Body of pancreas (tissue), 4 donors: ENCODE measurements at places on chromosomes 5 and 9. TPM values are rescaled to one million over a fixed set of nuclear protein-coding genes. Genes with fewer than 3 reads are reported as not detected.

DNA sequence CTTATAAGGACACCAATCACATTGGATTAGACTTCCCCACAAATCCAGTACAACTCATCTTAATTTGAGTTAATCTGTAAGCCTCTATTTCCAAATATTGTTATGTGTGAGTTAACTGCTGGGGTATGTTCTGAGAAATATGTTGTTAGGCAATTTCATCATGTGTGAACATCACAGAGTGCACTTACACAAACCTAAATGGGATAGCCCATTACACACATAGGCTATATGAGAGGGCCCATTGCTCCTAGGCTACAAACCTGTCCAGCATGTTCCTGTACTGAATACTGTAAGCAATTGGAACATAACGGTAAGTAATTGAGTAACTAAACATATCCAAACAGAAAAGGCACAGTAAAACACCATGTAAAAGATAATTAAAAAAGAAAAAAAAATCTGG, 19.1 kb upstream of the ARSI start:
- no peak overlapping the region for H3K27ac ChIP-seq
- H3K4me3 ChIP-seq = no peak overlapping the region
- H3K27me3 ChIP-seq = no peaks in the 10 kb centered on the region
- peaks cover 7% of the 10 kb centered on the region for H3K4me1 ChIP-seq
- H3K36me3 ChIP-seq = no peaks in the 10 kb centered on the region

DNA sequence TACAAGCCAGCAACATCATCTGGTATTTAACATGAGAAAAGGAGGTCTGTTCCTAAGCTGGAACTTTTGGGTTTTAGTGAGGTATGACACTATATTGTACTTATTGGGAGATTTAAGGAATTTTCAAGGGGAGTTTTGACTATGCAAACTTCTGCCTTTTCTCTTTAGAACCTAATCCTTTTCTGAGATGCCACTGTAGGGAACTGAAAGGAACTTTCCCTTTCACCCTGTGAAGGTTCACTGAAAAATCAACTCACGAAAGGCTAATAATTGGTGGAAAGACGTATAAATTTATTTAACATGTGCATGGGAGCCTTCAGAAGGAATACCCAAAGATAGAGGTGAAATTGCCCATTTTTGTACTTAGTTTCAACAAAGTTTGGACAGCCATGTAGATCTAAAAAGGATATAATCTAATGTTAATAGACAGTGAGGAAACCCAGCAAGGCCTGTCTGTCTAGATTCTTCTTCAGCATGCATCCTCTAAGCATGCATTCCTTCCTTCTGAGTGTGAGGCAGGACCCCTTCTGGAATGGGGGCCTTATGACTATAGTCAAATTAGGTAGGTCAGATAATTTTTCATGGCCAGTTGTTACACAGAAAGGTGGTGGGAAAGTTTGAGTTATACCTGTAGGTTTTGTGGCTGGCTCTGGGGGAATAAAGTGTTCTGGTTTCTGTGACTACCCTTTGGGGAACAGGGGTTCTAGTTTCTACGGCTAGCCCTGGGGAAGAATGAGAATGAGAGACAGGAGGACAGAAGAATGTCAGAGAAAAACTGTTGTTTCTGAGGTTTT, 200.3 kb downstream of the C9orf152 start:
- H3K27me3 ChIP-seq = no peaks in the 10 kb centered on the region
- no peaks in the 10 kb centered on the region for H3K4me1 ChIP-seq
- no peaks in the 10 kb centered on the region for H3K36me3 ChIP-seq
- H3K4me3 ChIP-seq = no peak overlapping the region

- H3K36me3 ChIP-seq = no peaks in the 10 kb centered on the region
- H3K27ac ChIP-seq = no peak overlapping the region
Observed at GRCh38 chr5:78667461-78668103, 19.0 kb upstream of the LHFPL2 start.

DNA sequence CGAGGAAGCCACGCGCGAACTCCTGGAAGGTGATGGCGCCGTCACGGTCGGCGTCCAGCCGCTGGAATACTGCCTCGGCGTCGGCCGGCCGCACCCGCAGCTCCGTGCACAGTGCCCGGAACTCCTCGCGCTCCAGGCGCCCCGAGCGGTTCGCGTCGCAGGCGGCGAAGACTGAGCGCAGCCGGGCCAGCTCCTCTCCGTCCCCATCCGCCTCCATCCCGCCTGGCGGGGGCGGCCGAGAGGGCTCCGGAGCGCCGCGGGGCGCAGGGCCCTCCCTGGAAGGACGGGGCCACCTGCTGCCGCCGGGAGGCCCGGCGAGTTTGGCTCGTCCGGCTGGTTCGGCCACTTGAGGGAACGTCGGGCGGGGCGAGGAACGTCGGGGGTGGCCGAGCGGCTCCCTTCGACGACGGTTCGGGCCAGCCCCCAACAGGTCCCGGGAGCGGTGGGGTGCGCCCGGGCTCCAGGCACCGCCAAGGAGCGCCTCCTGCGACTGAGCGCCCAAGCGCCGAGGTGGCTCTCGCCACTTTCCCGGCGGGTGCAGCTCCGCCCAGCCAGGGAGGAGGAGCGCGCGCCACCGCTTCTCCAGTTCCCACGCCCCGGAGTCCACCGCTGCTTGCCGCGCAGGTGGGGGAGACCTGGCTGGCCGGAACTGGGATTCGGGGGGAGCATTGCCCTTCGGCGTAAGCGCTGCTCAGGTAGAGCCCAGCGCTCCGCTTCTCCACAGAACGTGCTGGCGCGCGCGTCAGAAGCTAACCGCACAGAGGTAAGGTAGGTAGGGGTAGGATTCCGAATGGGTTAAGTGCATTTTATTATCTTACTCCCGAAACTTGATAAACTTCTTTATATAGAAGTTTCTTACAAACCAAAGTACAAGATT, at the start of gene RASEF:
Gene RASEF, minus strand, starts transcription at position 492 of the 877 bp plus-strand sequence. Its CDS starts 275 bp downstream, at position 217.
- peak within 1 kb of the TSS; percentile 99 for H3K27ac ChIP-seq
- H3K36me3 ChIP-seq = no peaks in the 10 kb centered on the region
- H3K4me3 ChIP-seq = peak within 1 kb of the TSS; percentile 45
- peak; percentile 93 for DNase-seq
- no peaks in the 10 kb centered on the region for H3K27me3 ChIP-seq
- H3K4me1 ChIP-seq = peaks cover 45% of the 10 kb centered on the region

DNA sequence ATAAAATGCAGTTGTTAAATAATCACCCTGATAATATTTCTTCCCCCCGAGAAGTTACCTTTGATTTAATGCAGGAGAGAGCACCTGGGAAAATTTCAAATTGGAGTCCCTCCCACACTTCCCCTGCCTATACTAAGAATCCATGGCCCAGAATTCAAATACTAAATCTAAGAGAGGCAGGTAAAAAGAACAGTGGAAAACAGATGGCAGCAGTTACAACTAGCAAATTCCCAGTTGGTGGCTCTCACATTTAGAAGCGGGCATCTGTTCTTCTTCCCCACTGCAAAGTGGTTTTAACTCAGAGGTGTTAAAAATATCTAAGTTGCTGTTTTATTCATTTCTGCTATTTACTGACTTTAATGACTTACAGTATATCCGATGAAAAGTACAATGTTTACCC, 210.4 kb upstream of the ELAVL2 start:
- no peak for DNase-seq
- no peak overlapping the region for H3K4me3 ChIP-seq
- no peaks in the 10 kb centered on the region for H3K27me3 ChIP-seq

GRCh38 chr5:161256957-161257356, 289.6 kb downstream of the GABRB2 start:
- DNase-seq = no peak
- no peaks in the 10 kb centered on the region for H3K36me3 ChIP-seq
- H3K27me3 ChIP-seq = no peaks in the 10 kb centered on the region
- H3K4me3 ChIP-seq = no peak overlapping the region
- H3K4me1 ChIP-seq = no peaks in the 10 kb centered on the region

GRCh38 chr5:93964421-93964820, 223.0 kb upstream of the POU5F2 start:
- H3K4me3 ChIP-seq = no peak overlapping the region
- DNase-seq = no peak
- H3K27ac ChIP-seq = no peak overlapping the region
- no peaks in the 10 kb centered on the region for H3K4me1 ChIP-seq
- no peaks in the 10 kb centered on the region for H3K27me3 ChIP-seq

- no peak overlapping the region for H3K4me3 ChIP-seq
- no peaks in the 10 kb centered on the region for H3K4me1 ChIP-seq
- no peak for DNase-seq
- peaks cover 3% of the 10 kb centered on the region for H3K36me3 ChIP-seq
Observed at GRCh38 chr5:78109891-78110324, 184.6 kb downstream of the AP3B1 start.

- H3K27ac ChIP-seq = no peak overlapping the region
- no peaks in the 10 kb centered on the region for H3K36me3 ChIP-seq
- DNase-seq = no peak
- no peaks in the 10 kb centered on the region for H3K27me3 ChIP-seq
Observed at GRCh38 chr5:59193616-59194319, 610.9 kb downstream of the RAB3C start.

- no peak overlapping the region for H3K27ac ChIP-seq
- H3K4me3 ChIP-seq = no peak overlapping the region
- no peaks in the 10 kb centered on the region for H3K4me1 ChIP-seq
- no peak for DNase-seq
- no peaks in the 10 kb centered on the region for H3K27me3 ChIP-seq
Observed at GRCh38 chr5:136729901-136730355, 364.6 kb upstream of the TRPC7 start.

DNA sequence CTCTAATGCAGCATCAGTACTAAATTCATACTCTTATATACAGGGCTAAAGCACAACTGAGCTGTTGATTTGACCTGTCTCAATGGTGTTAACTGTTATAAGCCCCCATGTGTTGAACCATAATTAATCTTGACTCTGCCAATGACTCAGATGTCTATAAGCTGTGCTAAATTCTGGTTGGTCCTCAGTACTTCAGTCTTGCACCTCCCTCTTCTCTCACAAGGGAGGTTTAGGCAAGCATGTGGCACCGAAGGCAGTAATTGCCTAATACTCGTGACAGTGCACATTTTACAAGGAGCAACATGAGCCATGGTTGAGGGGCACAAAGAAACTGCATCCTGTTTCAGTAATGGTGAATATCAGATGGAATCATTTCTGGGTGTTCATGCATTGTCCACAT, 255.9 kb downstream of the TRPM3 start:
- no peaks in the 10 kb centered on the region for H3K27me3 ChIP-seq
- H3K4me1 ChIP-seq = peaks cover 9% of the 10 kb centered on the region
- H3K36me3 ChIP-seq = no peaks in the 10 kb centered on the region
- DNase-seq = no peak
- no peak overlapping the region for H3K4me3 ChIP-seq

DNA sequence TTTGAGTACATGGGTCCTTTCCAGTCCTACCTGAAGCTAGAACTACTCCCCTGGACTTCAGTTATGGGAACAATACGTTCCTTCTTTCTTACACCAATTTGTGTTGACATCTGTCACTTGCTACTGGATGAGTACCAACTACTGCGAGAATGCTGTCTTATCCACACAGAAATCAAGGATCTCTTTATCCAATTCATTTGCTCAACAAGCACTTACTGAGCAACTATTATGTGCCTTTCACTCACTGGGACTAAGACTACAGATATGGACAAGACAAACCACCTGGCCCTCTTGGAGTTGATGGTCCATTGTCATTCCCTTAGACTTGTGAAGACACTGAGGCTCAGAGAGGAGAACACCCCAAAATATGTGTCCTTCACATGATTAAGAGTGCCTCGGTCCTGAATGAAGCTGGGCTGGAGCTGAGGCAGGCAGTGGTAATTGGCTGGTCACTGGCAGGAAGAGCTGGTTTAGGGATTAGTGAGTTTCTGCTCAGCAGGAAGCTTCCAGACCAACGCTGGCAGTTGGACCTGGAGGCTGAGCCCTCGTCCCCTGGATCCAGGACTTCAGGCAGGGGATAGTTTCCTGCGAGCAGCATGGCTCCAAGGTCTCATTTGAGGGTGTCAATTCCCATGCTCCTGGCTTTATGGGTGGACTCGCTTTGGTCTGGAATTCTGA, 8.4 kb upstream of the ARSI start:
- no peak overlapping the region for H3K27ac ChIP-seq
- no peaks in the 10 kb centered on the region for H3K4me1 ChIP-seq
- H3K27me3 ChIP-seq = no peaks in the 10 kb centered on the region
- no peak overlapping the region for H3K4me3 ChIP-seq

DNA sequence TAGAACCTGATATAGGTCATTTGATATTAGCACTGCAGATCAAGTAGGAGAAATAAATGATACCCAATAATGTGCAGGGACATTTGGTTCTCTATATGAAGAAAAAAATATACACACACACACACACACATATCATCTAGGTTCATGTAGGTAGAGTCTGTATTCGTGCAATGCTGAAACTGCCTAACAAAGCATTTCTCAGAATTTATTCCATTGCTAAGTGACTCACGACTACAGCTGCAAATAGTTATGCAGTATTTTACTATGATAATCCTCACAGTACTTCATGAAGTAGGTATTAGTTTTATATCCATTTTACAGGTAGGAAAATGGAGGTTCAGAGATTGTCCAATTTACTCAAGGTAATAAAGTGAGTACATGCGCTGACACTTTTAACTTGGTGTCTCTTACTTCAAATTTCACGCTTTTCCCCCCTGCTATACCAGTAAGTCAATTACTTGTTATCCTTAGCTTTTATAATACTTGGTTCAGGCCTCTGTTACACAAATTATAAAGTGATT, 2.4 kb downstream of the GIN1 start:
- no peak overlapping the region for H3K27ac ChIP-seq
- H3K36me3 ChIP-seq = no peaks in the 10 kb centered on the region

DNA sequence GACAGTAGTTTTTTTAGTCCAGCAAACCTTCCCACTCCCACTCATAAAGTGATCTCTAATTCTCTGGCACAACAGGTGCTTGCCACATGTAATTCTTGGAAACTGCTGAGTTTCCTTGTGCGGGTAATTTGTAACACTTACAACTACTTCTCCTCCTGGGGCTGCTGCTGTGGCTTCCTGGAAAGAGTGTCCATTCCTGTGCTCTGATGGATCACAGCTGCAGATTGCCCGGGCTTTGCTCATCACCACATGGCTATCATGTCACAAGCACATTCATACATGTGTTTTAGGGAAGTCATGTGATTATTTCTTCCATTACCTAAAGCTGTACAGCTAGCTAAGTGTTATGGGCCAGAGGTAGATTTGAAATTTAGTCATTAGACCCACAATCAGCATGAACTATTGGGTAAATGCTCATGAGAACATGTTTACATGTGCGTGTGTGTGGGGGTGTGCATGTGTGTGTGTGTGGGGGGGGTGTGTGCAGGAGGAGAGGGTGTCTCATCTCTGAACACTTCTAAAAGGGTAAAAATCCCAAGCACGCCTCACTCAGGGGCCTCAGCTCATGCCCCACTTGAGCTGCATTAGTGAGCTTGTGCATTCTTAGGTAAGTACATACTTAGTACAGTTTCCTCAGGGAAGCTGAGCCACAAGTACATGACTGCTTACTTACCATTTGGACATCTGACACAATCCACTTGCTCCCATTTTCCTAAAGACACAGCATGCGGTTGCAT, 118.1 kb upstream of the CCDC112 start:
- no peak for DNase-seq
- H3K36me3 ChIP-seq = no peaks in the 10 kb centered on the region
- peaks cover 5% of the 10 kb centered on the region for H3K4me1 ChIP-seq
- H3K27me3 ChIP-seq = no peaks in the 10 kb centered on the region

- no peak for DNase-seq
- no peak overlapping the region for H3K4me3 ChIP-seq
- H3K4me1 ChIP-seq = peaks cover 28% of the 10 kb centered on the region
- H3K36me3 ChIP-seq = no peaks in the 10 kb centered on the region
Observed at GRCh38 chr9:112047538-112048066, 127.5 kb downstream of the SUSD1 start.

The SLC36A2 gene
- total RNA-seq = not detected

The GABRA6 gene
- not detected for total RNA-seq
